Left ventricle myocardium inferior (tissue), 1 donor: ENCODE measurements at places on chromosomes 6 and 20.
A peak's percentile ranks its signal among the peaks of the same experiment; 100 is the strongest.

DNA sequence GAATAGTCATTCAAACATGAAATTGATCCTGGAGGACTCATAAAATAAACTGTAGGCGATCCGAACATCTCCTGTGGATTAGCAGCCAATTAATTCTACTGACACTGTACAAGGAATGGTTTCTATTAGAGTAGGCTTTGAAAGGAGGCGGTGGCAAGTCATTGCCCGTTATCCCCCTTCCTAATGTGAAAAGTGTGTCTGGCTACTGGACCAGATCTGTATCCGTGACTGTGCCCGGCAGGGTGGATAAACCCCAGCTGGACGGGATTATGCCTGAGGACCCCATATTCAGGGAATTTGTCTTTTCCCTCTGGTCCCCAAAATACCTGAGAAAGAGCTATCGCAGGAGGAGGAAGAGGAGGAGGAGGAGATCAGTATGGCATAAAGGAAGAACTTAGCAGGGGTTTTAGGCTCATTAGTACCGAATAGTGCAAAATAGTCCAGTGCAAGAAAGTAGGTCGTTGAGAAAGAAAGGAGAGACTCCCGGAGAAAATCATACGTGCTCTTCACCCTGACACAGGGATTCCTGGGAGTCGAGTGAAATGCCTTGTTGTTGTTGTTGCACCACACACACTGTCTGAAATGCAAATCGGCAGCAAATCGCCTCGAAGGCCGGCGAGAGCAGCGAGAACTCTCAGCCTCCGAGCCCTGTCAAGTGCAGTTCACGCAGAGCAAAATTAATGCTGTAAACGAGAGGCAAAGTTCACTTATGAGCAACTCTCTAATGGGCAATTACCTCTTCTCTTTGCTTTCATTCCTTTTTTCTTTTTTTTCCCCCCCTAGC lies 178.9 kb upstream of the ARID1B start:
- DNase-seq: no peak

- no peak for DNase-seq
Observed at GRCh38 chr6:7529141-7529540, 12.3 kb upstream of the DSP start.

DNA sequence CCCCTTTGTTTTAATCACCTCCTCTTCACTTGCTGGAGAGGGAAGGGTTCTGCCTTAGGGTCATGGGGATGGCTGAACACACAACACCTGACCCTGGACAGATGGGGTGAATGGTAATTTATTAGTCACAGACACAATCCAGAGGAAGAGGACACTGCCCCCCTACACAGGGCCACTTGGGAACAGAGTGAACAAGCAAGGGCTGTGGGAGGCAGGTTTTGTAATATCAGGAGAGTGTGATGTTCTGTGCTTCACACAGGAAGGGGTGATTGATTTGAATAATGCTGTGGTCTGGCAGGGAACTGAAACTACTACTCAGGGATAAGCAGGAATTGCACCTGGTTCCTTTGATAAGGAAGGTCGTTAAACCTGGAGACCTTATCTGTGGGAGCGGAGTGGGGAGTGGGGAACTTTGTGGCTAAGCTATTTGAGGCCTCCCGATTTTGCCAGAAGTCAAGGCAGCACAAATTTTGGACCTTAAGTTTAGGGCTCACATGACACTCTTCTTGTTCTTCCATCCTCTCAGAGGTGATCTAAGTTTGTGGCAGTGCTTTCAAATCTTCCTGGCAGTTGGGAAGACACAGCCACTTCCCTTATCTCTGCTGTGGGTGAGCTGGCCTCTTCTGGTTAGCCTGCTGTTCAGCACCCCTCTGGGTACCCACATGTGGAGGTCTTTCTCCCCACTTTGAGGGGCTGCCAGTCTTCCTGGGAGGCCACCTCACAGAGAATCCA lies 77.8 kb downstream of the CD164 start:
- no peak for DNase-seq

- DNase-seq: no peak
Observed at GRCh38 chr6:156828280-156828703, 51.1 kb downstream of the ARID1B start.

DNA sequence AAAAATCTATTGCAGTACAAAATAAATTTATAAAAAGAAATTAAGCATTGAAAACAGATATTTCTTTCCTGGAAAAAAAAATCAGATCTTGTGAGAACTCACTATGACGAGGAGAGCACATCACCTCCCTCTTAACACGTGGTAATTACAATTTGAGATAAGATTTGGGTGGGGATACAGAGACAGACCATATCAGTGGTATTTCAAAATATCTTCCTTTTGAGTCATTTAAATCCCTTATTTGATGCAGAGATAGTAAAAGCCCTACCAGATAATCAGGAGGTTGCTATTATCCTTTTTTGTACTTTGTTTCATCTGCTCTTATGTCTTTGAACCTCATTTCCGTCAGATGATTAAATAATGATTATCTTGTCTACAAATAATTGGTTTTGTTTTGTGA lies 800.4 kb downstream of the KIF16B start:
- no peak for DNase-seq

DNA sequence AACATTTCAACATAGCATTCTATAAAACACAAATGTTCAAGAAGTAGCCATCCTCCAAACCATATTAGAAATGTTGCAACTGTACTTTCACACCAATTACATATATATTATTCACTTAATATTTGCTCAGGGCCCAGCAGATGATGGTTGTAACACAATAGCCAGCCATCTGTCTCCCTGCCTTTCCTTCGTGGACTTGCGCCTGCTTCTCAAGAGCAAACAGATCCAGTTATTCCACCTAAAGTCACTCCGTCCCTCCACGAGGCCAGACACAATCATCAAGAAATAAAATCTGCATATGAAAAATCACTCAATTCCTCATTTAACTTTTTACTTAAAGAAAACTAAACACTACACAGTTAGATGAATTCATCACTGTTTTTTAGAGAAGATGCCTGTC lies 160.4 kb downstream of the RALGAPA2 start:
- DNase-seq: no peak

DNA sequence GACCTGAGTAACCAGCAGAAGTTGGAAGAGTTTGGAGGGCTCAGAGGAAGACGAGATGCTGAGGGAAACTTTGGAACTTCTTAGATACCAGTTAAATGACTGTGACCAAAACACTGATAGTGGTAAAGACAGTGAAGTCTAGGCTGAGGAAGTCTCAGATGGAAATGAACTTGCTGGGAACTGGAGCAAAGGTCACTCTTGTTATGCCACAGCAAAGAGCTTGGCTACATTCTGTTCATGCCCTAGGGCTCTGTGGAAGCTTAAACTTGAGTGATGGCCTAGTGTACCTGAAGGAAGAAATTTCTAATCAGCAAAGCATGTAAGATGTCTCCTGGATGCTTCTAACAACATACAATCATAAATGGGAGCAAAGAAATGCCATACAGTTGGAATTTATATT lies 24.7 kb downstream of the WDR27 start:
- DNase-seq: no peak

GRCh38 chr20:49887251-49888211 lies 27.8 kb downstream of the SPATA2 start:
- DNase-seq: no peak

GRCh38 chr20:49889001-49889934 lies 26.1 kb downstream of the SPATA2 start:
- no peak for DNase-seq

DNA sequence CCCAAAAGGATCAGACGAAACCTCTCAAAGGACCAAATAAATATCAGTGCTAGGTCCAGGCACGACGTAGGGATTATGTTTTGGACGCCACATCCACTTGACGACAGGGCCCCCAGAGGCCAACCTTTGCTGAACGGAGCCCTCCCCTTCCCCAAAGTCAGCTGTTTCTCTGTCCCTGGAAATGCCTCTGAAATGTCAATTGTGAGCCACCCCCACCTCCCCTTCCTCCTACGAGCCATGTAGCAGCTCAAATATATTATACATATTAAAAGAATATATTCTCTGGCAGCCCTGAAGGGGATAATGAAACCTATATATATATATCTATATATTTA lies 39.6 kb upstream of the BLCAP start:
- DNase-seq: no peak

DNA sequence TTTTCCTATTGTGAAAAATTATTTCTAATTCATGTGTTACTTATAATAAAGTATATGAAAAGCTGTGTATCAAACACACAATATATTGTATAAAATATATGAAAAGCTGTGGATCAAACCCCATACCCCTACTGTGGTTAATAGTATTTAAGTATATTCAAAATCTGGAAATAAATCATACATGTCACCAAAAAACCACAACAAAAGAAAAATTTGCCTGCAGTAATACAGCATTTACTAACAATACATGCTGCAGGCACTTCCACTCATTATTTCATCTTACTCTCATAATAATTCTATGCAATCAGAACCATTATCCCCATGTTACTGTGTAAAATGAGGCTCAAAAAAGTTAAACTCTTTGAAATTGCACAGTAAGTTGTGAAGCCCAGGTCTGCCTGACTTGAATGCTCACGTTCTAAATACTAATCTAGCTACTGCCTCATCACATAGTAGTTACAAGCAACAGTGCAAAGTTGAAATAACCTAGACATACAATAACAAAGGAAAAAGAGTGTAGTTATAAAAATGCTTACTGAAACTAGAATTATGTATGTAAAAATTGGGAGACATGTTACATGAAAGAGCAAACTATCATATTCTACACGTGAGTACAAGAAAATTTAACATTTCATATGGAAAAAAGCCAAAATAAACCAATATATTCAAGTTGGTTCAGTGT lies 61.7 kb downstream of the FAM217A start:
- no peak for DNase-seq

DNA sequence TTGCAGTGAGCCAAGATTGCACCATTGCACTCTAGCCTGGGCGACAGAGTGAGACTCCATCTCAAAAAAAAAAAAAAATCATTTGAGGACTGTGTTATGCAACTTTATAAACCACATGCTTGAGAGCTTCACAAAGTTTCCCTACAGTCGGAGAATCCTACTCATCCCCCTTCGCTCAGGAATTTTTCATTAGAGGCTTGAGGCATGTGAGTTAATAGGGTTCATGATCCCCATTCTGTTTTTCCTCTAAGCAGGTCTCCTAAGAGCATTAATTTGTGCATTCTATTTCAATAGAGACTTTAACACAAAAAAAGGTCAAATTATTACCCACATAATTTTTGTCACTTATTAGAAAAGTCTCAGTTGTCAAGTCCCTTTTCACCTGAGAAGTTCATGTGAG lies 103.7 kb upstream of the SOX4 start:
- DNase-seq: no peak

DNA sequence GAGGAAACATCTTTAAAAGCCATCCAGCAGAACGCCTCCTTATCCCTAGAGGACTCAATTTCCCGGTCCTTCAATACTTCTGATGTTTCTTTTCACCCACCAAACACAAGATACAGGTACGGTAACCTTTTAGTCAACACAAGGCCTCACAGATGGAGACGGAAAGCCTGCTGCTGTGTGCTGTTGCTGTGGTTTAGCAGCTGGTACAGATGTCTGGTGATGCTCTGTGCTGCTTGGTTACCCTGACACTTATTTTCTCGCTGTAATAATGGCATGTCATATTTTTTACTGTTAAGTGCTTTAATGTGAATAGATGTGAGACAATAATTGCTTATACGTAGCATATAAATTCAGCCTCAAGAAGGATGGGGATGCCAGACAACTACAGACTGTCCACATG lies 25.3 kb downstream of the GMDS start:
- no peak for DNase-seq

GRCh38 chr6:146594495-146594894 lies 4.3 kb upstream of the ADGB start:
- no peak for DNase-seq

GRCh38 chr6:82030761-82031503 lies 216.6 kb downstream of the IBTK start:
- DNase-seq: no peak

GRCh38 chr6:356828-357251 lies 34.7 kb upstream of the IRF4 start:
- peak; percentile 71 for DNase-seq

- peak; percentile 63 for DNase-seq
Observed at GRCh38 chr6:16338577-16339264, 100.3 kb downstream of the GMPR start.

- no peak for DNase-seq
Observed at GRCh38 chr6:5718231-5718947, 288.3 kb downstream of the NRN1 start.

- no peak for DNase-seq
Observed at GRCh38 chr6:15763364-15763763, 100.5 kb upstream of the DTNBP1 start.

GRCh38 chr6:100363651-100364050 lies 101.1 kb downstream of the SIM1 start:
- DNase-seq: no peak

DNA sequence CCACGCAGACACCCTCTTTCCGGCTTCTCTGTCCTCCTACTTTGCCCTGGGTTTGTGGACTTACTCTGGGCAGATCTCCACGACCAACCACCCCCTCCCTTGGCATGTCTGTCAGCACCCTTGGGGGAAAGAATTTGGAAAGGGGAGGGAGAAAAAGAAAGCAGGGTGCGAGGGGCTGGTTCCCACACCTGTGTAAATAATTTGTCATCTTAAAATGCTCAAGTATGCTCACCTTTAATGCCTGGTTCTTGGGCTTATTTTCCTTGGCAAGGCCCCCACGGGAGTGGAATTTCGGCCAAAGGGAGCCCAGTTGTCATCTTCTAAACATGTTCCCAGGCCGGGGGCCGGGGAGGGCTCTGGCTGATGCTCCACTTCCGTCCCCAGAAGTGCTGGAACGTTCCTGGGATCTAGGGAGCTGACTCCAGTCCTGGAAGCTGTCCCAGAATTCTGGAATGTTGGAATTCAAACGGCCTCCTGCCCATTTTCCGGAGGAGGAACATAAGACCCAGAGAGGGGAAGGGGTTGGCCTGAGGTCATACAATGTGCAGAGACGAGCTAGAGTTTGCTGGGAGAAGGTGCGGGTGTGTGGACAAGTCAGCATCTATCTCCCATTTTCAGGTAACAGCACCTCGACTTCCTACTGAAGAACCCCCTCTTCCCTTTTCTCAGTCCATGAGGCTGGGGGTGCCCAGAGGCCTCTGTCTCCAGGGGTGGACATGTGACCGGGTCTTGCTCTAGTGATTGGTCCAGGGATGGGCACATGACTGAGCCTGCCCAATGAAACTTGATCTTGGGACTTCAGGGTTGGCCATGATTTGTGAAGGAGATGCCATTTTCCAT lies 122.3 kb downstream of the CEBPB start:
- peak; percentile 70 for DNase-seq

DNA sequence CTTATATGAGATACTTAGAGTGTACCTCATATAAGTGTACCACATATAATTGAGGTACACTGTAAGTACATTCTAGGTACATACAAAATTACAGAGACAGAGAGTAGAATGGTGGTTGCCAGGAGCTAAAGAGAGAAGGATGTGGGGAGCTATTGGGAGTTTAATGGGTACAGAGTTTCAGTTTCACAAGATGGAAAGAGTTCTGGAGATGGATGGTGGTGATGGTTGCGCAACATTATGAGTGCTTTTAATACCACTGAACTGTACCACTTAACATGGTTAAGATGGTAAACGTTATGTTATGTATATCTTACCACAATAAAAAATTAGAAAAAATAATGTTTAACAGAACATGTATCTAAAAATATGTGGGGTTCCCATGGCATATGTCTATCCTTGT lies 69.4 kb downstream of the PRND start:
- DNase-seq: no peak
